ENCODE measurements at places on chromosomes 7 and 10.

DNA sequence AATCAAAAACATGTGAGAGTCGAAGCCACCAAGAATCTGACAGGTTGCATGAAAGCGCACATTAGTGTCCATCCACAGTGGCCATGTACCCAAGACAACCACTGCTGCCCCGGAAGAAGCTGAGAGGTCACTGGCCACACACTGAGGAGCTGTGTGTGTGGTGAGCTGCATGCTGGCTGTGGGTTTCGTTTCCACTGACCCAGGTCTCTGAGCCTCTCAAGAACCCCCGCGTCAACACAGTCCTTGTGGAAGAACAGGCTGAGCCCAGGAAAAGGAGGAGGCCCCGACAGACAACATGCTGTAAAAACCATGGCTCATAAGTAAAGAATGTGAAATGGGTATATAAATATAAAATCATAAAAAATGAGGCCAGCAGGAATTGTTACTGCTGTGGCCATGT, 8.2 kb downstream of the VIPR2 start:
- DNase-seq: no peak

GRCh38 chr10:62019013-62019684, 117.7 kb downstream of the ARID5B start:
- no peak for DNase-seq

GRCh38 chr10:79268161-79268601, 79.1 kb upstream of the PPIF start:
- no peak for DNase-seq

- no peak for DNase-seq
Measured at GRCh38 chr10:3689871-3690510, 95.0 kb downstream of the KLF6 start.

- DNase-seq: no peak
Measured at GRCh38 chr7:25926891-25927625, 224.9 kb upstream of the NFE2L3 start.

DNA sequence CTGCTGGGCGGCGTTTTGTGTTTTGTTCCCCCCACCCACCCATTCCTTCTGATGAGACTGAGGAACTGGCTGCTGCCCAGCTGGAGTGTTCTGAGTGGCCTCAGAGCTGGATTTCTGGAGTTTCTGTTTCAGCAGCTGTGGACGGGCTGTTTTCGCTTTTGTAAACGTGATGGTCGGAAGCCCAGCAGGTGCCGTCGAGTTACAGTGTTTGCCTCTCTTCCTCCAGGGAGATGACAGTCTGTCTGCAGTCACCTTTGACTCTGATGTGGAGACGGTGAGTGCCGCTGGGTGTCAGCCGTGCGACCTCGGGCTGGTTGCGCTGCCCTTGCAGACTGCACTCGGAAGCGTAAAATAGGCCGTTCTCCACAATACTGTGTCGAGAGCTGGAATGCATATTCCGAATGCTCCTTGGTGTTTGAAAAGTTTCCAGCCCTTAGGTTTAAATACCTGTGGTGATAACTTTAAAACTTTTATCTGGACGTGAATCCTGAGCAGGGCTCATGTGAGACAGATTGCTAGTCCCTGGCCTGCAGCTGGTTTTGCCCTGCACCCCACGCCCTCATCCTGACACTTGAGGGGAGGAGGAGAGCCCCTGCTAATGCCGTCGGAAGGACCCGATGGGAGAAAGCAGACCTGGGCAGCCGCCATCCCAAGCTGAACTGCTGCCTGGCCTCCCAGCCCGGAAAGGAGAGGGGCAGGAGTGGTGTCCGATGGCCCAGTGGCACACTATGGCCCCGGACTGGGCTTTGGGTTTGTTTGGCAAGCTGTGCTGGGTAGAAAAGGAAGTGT, 8.3 kb downstream of the IQCE start:
- no peak for DNase-seq

DNA sequence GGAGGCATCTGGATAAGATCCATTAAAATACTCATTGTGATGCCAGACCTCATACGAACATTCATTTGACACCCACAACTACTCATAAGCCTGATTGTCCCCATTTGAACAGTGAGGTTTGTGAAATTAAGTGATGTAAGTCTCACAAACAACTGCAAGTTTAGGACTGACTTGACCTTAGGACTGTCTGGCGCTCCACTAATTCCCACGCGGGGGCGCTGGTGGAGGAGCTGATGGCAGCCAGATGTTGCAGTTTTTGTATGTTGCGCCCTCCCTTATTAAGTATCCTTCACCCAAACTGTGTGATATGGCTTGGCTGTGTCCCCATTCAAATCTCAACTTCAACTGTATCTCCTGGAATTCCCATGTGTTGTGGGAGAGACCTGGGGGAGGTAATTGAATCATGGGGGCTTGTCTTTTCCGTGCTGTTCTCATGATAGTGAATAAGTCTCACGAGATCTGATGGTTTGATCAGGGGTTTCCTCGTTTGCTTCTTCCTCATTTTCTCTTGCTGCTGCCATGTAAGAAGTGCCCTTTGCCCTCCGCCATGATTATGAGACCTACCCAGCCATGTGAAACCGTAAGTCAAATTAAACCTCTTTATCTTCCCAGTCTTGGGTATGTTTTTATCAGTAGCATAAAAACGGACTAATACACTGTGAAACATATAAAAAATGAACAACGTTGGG, 20.3 kb upstream of the TIAL1 start:
- DNase-seq: no peak

- no peak for DNase-seq
Measured at GRCh38 chr10:72694476-72695369, 2.8 kb downstream of the MCU start.

DNA sequence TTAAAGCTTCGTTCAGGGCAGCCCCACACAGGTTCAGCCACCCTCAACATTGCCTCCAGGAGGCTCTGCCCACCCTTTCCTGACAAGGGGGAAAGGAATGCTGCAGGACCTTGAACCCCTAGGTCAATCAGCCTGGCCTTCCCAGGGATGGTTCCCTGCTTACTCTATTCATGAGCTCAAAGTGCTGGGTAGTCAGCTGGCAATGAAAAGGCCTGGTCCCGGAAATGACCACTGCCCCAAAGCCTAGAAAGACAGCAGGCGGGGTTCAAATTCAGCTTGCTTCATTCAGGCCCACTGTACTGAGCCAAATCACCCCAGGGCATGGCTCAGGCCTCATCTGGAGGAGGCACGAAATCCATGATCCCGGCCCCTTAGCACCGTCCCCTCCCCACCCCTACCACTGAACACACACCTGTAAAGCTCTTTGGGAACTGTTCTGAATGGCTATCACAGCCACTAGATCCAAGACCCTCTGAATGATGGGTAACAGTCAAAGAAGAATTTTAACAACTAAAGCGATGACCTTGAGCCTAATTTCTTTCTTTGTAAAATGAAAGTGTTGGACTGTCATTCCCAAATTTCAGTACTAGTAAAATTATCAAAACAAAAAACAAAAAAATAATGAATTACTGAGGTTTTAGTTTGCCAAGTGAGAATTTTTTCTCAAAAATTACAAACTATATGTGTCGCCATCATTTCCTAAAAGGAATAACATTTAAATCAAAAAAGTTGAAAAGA, 1.0 kb downstream of the URGCP start:
- DNase-seq: no peak

DNA sequence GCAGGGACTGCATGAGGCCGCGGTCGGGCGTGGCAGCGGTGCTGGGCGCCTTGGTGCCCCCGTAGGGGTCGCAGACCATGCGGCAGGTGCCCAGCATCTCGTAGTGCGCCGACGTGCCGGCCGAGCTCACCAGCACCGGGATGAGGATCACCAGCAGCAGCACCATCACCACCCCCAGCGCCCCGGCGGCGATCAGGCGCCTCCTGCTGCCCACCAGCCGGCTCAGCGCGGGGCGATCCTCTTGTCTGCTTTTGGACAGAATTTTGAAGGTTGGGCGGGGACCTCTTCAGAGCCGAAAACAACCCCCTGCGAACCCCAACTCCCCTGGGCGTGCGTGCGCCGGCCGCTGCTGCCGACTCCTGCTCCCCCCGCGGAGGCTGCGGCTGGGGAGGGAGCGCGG, 779 bp downstream of the C1QL3 start:
- DNase-seq: no peak

DNA sequence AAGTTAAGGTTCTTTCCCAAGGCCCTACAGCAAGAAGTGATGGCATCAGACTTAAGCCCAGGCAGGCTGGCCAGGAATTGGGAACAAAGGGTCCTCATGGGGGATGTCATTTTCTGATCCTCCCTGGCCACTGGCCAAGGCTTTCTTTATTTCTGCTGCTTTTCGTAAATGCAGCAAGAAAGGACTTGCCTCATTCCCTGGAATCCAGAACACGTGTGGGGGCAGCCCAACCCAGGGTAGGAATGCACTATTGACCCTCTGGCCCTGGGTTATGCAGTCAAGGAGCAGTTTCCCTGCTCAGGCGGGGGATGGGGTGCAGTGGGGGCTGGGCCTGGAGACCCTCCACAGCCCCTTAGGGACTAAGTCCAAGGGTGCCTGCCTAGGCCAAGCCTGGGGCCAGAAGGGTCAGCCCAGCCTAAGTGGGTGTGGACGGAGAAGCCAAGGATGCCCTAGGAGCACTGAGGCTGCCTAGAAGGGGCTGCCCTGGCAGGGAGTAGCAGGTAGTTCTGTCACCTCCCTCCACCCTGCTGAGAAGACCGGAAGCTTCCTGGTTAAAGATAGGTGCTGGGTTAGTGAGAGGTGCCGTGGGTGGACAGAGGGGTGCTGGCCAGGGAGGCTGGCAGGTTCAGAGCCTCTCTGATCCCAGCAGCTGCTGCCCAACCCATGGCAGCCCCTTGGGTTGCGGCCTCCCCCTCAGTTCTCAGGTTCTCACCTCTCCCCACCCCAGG, 179.2 kb downstream of the SH3PXD2A start:
- DNase-seq: no peak

DNA sequence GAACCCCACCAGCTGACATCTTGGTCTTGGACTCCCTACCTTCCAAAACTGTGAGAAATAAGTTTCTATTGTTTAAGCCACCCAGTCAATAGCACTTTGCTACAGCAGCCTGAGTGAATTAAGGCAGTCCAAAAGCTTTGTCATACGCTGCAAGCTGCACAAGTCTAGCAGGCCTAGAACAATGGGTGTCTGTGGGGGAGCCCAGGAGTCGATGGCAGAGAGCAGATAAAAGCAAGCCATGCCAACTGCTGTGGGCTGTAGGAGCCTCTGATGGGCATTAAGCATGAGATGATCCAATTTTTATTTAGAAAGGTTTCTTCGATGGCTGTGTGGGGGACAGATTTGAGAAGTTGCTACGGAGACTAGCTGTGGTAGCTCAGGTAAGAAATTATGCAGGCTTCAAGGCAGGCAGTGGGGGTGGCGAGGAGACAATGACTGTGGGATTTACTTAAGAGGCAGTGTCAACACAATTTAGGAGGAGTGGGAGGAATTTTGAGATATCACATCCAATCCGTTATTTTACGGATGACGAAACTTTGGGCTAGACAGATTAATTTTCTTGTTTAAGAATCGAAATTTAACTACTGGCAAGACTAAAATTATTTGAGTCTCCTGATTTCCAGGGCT, 110.4 kb downstream of the NRCAM start:
- DNase-seq: no peak

- no peak for DNase-seq
Measured at GRCh38 chr10:81885491-81885890, 10.5 kb downstream of the NRG3 start.

- no peak for DNase-seq
Measured at GRCh38 chr7:141280100-141280499, 206.2 kb downstream of the TMEM178B start.

DNA sequence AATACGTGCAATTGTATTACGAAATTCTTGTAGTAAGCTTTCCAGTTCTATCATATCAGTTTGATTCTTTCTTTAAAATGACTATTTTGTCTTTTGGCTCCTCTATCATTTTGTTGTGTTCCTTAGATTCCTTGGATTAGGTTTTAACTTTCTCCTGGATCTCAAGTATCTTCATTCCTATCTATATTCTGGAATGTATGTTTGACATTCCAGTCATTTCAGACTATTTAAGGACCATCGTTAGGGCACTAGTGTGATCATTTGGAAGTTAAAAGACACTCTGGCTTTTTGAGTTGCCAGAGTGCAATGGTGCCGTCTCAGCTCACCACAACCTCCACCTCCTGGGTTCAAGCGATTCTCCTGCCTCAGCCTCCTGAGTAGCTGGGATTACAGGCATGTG, 45.7 kb upstream of the SFTPD start:
- no peak for DNase-seq

DNA sequence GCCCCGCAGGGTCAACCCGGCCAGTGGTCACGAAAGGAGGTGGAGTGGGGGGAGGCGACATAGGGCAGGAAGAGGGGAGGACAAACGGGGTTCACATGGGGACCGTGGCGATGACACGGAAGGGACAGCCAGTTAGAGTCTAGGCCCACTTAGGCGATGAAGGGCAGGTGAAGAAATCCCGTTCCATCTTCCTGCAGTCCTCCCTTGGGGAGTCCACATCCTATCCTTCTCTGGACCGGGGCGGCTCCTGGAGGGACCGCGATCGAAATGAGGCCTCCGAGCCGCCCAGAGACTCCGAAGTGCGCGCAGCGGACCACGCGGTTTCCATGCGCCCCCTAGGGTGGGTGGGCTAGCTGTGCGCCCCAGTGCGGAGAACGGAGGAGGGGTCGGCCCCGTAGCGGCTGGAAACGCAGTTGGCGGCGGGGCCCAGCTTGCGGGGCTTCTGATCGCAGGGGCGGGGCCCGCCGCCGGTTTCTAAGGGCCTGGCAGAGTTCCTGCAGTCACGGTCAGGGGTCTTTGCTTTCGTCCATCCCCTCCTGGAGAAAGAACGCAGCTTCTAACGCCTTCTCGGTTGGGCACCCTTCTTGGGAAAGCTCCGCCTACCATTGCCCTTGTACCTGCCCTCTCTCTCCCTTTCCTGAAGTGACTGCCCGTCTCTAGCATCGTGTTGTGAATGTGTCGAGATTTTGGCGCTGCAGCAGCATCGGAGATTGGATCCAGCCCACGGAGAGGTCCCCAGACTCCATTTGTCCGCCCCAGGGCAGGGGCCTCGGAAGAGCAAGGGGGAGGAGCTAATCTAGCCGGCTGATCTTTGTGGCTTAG, 17.9 kb upstream of the TMEM225B start:
- peak; percentile 24 for DNase-seq

GRCh38 chr7:30521532-30521931, 16.9 kb upstream of the GGCT start:
- DNase-seq: no peak

DNA sequence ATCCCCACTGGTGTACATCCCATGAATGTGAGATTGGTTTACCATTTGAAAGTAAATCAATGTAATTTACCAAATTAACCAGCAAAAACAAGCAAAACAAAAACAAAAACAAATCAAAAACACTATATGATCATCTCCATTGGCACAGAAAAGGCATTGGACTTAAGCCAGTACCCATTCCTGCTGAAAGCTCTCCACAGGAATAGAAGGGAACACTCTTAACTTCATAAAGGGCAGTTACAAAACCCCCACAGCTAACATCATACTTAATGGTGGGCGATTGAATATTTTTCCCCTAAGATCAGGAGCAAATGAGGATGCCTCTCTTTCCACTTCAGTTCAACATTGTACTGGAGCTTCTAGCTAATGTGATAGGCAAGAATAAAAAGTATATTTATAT, 34.1 kb downstream of the PRKG1 start:
- DNase-seq: no peak

GRCh38 chr10:88896994-88897853, 17.2 kb downstream of the STAMBPL1 start:
- peak; percentile 25 for DNase-seq
